ENCODE measurements at places on chromosomes 3 and 15.

DNA sequence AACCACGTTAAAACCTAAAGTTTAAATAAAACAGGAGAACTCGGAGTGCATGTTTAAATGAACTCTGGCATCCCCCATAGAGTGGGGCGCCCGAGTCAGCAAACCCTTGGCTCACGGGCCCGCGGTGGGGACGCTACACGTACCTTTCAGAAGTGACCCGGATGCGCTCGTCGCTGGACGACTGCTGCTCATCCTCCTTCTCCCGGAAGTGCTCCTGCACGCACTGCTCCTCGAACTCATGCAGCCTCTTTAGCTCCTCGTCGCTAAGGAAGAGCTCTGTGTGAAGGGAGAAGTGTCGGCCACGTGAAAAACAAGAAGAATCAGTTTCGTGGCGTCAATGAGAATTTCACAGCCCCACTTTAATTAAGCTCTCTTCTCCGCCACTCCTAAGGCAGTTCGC is 34.6 kb upstream of the MTMR10 start:
- DNase-seq: no peak

DNA sequence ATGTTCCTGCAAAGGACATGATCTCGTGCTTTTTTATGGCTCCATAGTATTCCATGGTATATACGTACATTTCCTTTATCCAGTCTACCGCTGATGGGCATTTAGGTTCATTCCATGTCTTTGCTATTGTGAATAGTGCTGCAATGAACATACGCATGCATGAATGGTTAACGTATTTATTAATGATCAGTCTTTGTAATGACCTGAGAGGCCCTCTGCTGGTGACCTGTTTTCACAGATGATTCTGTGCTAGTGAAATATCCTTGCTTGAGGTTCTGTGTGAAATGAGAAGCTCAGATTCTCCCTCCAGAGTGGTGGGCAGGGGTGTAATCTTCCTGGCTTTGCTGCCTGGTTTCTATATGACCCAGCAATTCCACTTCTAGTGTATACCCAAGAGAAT is 160.2 kb upstream of the RASGRP1 start:
- DNase-seq: no peak

- DNase-seq: no peak
Measured at GRCh38 chr15:83289160-83289559, 4.7 kb upstream of the BNC1 start.

DNA sequence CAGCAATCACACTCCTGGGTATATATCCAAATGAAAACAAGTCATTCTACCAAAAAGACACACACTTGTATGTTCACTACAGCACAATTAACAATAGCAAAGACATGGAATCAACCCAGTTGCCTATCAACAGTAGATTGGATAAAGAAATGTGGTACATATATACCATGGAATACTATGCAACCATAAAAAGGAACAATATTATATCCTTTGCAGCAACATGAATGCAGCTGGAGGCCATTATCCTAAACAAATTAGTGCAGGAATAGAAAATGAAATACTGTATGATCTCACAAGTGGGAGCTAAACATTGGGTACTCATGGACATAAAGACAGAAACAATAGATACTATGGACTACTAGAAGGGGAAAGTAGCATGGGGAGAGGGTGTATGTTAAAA is 224.7 kb downstream of the CLSTN2 start:
- DNase-seq: no peak

- no peak for DNase-seq
Measured at GRCh38 chr3:16670191-16670590, 65.0 kb upstream of the DAZL start.

GRCh38 chr3:54863786-54864185 is 64.1 kb downstream of the LRTM1 start:
- no peak for DNase-seq

DNA sequence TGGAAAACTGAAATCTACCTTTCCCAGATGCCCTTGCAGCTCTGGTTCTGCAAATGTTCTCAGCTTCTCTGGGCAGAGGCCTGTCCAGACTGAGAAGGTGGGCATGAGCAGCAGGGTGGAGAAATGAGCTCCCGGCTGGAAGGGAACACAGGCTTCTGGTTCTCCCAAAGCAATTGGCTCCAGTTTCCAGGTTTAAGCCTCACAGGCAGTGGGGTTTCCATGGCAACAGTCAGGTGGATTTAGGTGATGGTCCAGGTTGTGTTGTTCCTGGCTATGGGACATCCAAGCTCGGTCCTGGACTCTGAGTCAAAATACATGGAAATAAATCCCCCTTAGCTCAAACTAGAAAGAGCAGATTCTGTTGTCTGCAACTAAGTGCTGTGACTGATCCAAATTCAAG is 94.6 kb upstream of the IQSEC1 start:
- no peak for DNase-seq

DNA sequence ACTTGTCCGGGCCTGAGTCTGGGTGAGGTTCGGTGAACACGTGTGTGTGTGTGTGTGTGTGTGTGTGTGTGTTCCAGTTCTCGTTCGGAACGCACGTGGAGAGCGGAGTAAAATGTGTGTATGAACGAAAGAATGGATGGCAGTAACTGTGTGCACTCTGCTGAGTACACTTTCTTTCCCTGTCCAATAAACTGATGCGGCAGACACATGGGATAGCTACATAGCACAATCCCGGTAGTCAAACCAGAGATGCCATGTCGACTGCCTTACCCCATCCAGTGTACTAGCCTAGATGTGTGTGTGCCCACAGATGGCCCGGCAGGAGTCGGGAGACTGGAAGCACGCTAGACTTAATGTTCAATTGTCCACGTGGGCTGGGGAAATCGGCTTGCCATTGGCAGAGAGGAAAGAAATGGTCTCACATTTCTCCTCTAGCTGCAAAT is 507 bp upstream of the GOLIM4 start:
- peak; percentile 74 for DNase-seq

DNA sequence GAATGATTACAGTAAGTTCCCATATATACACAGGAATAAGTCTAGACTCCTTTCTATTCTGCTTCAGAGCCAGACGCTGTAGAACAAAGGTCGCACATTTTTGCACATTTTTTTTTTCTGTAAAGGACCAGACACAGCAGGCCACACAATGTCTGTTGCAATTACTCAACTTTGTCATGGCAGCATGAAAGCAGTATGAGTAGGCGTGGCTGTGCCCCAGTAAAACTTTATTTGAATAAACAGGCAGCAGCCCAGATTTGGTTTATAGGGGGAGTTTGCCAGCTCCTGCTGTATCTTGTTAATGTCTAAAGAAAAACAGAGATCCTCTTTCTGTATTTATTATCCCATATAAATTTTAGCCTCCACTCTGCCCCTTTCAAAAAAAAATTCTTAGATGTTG is 708.3 kb downstream of the FHIT start:
- DNase-seq: no peak

DNA sequence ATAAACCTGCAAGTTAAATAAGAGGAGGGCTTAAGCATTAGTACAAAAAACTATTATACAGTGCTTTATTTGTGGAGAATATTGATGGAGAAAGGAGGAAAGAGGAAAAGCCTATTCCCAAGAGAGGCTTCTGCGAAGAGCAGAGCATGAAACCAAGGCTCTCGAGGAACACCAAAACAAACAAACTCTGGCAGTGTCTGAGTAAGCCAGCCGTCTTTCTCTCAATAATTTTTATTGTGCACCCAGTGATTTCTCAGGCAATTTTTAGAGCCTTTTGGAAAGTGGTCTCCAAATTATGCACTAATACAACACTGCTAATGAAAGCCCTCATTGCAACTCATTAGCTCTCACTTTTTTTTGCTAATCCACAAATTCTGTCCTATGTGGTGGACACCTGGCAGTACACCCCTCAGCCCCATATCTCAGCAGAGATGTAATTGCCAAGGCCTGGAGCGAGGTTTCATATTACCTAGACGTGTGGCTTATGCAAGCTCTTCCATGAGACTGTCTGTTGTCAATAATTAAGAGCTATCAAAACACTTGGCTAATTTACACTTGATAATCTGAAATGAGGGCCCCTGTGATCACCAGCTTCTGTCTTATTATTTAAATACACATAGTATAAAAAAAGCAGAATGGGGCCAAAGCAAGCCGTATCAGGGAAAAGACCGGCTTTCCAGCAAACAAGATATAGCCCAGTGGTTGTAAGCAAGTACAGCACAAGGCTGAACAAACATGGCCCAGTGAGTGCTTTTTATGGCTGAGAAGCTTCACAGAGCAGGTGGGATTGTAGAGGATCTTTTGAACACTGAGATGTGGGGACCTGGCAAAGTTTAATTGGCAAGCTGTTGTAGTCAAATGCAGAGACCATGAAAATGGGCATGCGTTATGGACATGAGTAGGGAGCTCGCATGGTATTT is 216.9 kb downstream of the ROBO2 start:
- no peak for DNase-seq

DNA sequence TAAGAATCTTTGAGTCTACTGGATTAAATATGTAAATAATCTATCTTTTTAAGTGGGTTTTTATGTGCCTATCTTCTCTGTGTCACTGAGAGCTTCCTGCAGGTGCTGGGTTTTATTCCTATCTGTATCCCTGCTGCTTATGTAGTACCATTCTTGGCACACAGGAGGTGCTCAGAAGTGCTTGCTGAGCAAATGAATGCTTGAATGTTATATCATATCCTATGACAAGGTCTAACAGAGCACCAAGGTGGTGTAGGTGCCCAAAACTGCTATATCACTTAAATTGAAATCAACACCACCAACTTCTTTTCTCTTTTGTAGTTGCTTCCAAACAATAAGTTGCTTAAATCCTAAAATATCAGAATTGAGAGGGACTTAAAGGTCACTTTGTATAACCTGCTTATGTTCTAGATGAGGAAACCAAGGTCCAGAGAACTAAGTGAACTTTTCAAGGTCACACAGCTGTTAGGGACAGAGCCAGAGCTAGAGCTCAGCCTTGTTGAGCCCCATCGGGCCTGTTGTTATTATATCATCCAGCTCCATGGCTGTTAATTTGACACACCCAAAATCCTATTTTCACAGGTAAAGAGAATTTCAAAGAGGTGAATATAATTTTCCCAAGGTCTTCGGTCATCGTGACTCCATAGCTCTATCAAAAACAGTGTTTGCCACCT is 46.0 kb downstream of the CCNL1 start:
- DNase-seq: no peak

- DNase-seq: no peak
Measured at GRCh38 chr3:169390271-169390670, 273.2 kb downstream of the MECOM start.

- DNase-seq: peak; percentile 80
Measured at GRCh38 chr3:196207833-196208607, 3.2 kb downstream of the ZDHHC19 start.

- DNase-seq: no peak
Measured at GRCh38 chr15:66838671-66839239, 136.7 kb downstream of the SMAD6 start.

- no peak for DNase-seq
Measured at GRCh38 chr15:64522226-64522823, 61.9 kb downstream of the ZNF609 start.

- no peak for DNase-seq
Measured at GRCh38 chr3:135516143-135516542, 449.4 kb upstream of the PPP2R3A start.

DNA sequence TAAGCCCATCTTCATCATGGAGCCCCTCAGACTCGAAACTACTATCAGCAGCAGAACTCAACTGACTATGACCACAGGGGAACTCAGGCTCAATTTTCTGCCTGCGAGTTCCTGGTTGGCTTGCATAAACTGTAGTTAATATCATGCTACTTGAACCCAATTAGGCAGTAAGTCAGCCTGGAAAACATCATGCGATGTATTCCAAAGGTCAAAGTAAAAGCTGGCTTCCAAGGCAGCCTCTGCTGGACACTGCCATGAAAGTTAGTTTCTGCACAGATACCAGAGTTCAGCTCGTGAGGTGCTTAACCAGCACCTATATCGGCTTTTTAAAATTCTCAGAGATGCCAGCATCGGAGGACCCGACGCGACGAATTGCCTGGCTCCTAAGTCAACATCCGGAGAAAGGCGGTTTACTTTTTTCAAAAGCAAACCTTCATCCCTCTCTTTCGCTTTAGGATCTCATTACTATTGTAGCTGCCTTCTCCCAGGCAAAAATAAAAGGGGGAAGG is 3.8 kb downstream of the ANP32A start:
- no peak for DNase-seq

DNA sequence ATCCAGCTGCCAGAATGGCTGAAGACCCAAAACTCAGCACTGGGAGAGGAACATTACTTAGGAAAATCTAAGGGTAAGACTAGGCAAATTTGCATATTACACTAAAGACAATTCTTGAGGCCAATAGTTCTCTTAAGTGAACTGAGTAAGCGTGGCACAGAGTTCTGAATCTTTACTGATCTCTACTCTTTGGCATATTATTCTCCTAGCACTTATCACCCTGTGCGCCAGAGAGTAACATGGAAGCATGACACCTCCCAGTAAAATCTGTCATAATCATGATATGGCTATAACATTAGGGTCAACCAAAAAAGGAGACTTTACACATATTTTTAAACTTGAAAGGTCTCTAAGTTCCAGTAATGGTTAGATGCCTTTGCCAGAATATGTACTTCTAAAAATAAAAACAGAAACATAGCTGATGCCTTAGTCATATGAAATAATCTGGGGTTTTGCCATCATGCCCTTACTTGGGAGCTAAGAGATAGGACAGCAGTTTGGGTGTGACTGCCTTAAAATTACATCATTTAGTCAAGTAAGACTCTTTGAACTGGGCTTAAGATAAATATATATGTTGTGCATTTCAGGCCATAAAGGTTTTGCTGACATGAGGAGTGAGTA is 290.5 kb downstream of the PLCL2 start:
- DNase-seq: no peak

GRCh38 chr3:9311228-9311627 is 51.6 kb upstream of the THUMPD3 start:
- DNase-seq: no peak

- no peak for DNase-seq
Measured at GRCh38 chr3:169252535-169252934, 411.0 kb downstream of the MECOM start.

DNA sequence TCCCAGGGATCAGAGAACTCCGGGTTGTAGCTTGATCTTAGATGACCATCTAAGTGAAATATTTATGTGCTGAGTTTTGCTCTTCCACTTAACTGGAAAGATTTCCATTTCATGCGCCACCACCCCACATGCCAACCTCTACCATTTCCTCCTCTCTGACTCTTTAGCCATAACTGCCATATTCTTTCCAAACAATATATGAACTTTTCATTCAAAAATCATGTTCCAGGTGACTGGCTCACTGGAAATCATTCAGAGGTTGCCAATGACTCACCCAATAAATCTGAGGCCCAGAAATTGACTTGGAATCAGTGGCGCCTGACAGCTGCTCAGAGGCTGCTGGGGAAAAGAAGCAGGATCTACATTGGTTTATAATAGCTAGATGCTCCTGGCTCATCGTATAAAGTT is 31.6 kb upstream of the FAM174B start:
- no peak for DNase-seq
